ENCODE measurements at places on chromosomes 5 and 9.

DNA sequence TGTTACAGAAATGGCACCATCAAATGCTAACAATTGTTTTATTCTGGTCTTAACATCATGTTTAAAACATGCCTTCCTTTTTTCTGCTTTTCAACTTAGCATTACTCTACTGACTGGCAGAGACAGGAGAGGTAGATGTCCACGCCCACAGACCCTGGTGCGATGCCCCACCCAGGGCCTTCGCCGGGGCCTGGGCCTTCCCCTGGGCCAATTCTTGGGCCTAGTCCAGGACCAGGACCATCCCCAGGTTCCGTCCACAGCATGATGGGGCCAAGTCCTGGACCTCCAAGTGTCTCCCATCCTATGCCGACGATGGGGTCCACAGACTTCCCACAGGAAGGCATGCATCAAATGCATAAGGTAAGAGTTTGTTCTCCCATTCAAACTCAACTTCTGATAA is 13.7 kb downstream of the SMARCA2 start:
- no peak for DNase-seq

- no peak for DNase-seq
Observed at GRCh38 chr5:150438873-150439546, 10.5 kb downstream of the RPS14 start.

DNA sequence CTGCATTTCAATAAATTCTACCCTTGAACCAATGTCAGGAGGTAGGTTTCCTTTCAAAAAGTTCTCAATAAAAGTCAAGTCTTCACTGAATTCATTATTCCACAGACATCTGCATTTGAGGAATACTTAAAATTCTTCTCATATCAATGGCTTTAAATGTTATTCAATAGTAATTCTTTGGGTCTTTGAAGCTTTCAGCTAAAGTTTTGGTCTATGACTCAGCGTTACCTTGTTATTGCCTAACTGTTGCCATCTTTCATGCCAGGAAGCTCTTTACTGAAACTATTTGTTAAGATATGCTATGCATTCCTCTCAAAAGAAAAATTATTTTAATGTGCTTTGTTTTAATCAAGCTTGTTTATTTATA is 170.5 kb downstream of the NNT start:
- peak; percentile 90 for DNase-seq

DNA sequence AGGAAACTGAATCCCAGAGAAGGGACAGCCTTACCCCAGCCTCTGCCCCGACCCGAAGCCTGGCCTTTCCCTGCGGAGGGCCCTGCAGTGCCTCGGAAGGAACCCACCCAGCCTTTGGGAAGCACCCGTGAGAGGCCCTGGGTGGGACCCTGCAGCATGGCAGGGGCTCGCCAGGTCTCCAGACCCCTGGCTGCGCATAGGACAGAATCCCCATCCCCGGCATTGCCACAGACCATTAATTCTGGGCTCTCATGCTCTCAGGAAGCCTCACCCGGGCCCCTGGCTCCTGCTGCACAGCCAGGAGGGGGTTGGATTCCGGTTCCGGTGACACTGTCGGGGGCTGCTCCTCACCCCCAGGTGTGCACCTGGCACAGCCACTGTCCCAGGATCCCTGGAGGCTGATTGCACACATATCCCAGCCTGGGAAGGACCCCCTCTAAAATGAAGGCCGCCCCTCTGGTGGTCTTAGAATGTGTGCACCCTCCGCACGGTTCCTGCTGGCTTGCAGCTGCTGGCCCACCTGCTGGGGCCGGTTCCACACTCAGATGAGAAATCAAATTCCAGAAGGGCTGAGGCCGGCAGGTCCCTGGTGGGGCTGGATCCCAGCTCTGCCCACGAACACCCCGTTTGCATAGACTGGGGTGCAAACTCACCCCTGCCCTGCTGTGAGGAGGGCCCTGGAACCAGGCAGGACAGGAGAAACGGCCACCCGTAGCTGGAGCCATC is 4.7 kb downstream of the EGFL7 start:
- DNase-seq = no peak

DNA sequence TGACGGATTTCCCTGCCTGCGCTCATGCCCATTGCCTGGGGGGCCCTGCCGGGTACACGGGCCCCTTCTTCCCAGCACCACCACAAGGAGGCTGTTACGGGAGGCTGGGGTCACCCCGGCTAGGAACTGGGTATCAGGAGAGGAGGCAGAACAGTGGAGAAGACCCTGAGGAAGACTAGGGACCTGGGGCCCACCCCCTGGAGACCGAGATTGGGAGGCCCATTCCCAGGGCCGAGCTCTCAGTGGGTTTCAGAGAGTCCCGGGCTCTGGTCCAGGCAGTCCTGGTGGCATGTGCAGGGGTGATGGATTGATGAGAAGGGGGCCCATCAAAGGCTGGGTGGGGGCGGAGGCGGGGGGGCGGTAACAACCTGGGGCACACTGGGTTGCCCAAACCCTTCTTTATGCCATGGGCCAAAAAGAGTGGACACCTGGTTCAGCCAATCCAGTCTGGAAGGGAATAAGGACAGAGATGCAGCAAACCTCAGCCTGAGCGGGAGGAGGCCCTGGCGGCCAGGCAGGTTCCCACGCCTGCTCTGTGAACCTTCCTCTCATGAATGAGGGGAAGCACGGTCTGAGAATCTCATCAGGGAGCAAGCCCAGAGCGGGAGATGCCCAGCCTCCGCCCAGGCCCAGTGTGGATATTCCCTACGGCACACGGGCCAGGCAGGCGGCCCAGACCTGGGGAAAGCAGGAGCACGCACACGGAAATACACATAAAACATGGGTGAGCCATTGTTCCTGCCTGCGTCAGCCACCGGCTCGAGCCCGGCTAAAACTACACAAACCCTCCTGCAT is 785 bp upstream of the P4HA2 start:
- no peak for DNase-seq

- no peak for DNase-seq
Observed at GRCh38 chr9:91655215-91655614, 231.6 kb upstream of the NFIL3 start.

Measured in HS-27A (cell line).